ENCODE measurements at places on chromosomes 5 and 9.

DNA sequence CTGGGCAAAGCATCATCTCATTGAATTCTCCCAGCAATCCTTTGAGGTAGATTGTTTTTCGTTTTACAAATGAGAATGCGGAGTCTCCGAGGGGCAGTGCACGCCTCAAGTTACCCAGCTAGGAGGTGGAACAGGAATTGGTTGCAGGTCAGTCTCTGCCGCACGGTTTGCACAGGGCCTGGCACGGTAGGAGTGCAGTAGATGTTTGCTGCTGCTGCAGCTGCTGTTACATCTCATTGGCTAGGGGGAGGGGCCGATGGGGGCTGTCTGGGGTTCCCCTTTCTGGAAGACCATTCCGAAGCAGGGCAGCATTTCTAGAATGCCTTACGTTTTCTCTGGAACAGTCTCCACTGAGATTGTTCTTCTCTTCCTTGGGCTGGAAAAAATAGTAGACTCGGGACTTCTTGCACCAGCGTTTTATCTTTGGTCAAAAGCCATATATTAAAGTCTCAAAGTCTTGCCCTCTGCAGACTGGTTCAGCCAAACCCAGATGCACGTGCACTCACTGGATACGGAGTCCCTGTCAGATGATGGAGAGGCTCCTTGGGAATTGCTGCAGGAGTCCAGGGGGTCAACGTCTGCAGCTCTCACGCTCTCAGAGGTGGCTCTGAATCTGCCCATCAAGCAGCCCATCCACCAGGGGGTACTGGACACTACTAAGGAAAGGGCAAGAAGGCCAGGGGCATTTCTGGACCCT, 1.2 kb downstream of the USP20 start:
- no peak for DNase-seq

DNA sequence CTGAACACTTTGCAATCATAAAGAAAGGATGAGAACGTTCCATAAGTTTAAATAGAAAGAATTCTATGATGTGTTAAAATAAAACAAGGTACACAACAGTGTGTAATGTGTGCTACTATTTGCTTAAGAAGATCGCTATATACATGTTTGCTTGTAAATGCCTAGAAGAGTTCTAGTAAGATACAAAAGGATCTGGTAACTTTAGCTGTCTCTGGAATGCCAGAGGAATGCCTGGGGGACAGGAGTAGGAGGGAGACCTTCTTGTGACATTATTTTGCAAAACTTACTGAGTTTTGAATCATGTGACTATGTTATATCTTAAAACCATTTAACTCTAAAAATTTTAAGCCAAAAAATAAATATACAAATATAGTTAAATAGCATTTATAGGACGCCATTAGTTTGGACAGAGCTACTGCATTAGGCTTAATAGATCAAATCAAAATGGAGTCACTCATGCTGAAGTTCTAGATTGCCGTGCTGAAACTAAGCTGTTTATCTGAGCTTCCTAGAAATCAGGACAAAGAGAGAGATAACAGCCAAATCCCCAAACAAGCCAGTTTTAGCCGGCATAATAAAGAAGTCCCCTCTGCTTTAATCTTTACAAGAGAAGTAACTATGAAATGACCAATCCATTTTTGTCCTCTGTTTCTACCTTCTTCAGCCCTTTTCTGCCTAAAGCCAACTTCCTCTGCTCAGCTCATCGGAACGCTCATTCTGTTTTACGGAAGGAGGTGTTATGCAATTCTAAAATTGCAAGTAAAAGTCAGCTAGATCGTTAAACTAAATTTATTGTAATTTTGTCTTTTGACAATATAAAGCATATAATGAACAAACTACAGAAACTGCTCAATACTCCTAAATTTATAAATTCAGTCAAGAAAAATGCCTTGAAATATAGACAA, 44.8 kb downstream of the LIX1 start:
- DNase-seq: no peak

GRCh38 chr5:65969539-65970393, 43.4 kb downstream of the ERBIN start:
- no peak for DNase-seq

DNA sequence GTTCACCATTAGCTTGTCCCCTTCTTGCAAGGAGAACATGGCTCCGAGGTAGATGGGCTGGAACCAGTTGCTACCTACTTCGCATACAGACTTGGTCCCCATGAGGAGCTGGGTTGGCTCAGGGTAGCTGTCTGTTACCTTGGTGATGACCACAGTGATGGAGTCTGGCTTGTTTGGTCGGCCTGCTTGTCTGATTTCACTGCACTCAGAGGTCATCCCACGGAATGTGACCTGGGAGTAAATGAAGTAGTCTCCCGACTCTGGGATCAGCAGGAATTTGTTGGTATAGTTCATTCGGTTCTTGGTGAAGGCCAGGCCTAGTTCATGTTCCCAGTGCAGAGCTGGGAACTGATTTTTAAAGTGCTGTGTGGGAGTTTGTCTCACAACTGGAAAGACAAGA, 15.3 kb downstream of the TNFSF15 start:
- no peak for DNase-seq

DNA sequence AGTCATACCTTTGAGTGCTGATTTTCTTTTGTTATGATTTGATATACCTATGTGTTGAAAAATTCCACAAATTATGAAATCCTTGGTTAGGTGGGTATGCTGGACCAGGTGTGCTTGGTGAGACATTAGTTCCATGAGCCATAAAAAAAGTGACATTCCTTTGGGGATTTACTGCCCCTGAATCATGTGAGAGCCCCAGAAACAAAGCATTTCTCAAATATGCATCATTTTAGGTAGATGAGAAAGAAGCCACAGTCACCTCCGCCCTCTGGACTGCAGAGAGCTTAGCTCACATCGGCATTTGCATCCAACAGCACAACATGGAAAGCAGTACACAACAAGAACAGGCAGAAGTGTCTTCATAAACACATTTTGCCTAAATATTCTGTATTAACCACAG, 55.3 kb downstream of the DAP start:
- no peak for DNase-seq
